NCI-H1694 treated with DMSO at 0.1 percent for 48 hours (cell line): ENCODE measurements at places on chromosomes 2 and 18.

DNA sequence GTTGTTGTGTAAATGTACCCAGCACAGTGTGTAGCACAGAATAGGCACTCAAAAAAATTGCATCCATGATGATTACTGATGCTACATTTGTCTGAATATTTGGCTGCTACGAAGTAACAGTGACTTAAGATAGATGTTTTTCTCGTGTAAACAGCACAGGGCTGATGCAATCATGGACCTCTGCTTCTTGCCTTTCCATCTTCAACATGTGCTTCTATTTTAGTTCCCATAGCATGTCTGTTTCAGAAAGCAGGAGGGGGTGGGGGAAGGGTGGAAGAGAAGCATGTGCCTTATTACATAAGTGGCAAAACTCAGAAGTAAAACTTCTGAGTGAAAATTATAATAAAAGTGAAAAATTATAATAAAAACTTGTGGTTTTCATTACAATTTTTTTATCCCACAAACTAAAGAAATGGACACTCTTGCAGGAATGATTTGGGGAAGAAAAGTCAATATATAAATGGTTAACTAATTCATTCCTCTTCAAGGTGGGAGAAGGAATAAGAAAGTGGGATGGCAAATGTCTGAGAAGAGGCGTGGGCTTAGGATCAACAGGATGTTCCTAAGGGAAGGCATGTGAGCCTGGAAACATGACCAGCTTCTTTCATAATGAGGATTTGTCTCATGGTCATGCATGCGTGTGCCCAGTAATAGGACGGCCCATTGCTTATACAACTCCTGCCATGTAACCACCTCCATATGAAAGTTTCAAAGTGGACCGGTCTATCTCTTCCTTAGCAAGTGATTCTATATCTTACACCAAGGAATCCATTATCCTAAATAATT is 27.2 kb downstream of the CCBE1 start:
- no peak for DNase-seq

DNA sequence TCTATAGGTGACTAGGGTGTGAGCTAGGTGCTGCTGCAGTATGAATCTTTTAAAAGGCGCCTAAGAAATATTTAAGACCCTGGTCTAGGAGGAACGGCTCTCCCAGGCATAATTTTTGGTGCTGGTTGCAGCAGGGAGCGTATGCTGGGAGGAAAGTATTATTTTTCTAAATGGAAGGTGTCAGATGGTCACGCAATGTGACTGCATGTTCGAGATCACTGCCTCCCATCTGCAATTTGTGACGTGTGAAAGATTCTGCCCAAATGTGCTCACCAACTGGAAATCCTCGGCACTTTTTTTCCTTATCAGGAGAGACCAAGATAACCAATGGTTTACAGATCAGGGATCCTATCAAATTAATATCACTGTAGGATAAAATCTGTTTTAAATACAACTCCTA is 95.6 kb upstream of the KLHL14 start:
- DNase-seq, result no peak

- DNase-seq, result no peak
These were observed 56.0 kb downstream of the SERPINB7 start for GRCh38 chr18:63831080-63831788.

GRCh38 chr18:46761059-46761769 is 4.4 kb upstream of the ST8SIA5 start:
- DNase-seq, result peak; percentile 90

DNA sequence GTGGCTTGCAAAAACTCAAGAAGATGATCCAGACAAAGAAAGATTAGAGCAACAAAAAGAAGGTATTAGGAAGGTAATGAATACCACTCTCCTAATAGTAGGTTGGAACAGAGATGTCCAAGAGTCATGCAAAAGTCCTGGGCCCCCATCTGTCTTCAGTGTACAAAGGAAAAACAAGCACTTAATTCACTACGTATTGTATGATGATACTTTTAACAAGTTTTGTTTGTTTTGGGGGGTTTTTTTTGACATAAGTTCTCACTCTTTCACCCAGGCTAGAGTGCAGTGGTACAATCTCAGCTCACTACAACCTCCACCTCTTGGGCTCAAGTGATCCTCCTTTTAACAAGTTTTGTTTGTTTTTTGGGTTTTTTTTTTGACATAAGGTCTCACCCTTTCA is 80.6 kb upstream of the RTN4 start:
- DNase-seq, result no peak

DNA sequence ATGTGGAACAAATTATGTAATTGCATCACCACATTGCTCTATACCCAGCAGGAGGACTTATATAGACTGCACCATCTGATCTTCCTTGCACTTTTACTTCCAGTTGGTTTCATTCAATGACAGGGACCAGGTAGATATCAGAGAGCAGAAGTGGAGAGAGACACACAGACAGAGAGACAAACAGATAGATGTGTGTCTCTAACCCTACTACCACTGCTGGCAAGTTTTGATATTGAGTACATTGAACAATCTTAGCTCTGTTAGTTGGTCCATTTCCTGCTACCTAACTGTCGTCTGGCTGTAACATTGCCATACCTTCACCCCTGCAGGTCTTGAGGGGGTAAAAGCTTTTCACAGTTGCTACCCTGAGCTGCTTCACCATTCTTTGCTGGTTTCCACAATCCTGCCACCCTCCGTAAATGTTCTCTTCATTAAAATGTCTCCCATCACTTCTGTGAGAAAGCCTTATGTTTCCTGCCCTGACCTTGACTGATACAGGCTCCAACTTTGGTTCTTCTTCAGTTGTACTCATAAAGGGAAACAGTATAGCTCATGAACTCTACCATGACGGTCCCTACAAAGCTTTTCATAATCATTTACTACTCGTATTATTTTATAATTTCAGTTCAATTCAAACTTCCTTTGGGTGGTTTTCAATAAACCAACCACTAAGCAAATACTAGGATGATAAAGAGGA is 62.3 kb upstream of the ITGA4 start:
- no peak for DNase-seq

GRCh38 chr2:21194147-21194546 is 70.4 kb downstream of the TDRD15 start:
- no peak for DNase-seq

DNA sequence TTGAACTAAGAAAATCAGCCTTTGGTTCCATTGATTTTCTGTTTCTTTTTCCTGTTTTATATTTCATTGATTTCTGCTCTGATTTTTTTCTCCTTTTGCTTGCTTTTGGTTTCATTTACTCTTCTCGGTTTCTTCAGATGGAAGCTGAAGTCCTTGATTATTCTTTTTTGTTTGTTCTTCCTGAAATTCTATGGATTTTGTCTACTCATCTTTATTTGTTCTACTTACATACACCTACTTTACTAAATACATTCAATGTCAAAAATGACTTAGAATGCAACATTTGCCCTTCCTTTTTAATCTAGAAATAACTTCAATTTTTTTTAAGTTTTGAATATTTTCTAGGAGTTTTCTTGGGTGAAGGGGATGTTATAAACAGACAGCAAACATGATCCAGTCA is 612.5 kb downstream of the METTL4 start:
- no peak for DNase-seq

DNA sequence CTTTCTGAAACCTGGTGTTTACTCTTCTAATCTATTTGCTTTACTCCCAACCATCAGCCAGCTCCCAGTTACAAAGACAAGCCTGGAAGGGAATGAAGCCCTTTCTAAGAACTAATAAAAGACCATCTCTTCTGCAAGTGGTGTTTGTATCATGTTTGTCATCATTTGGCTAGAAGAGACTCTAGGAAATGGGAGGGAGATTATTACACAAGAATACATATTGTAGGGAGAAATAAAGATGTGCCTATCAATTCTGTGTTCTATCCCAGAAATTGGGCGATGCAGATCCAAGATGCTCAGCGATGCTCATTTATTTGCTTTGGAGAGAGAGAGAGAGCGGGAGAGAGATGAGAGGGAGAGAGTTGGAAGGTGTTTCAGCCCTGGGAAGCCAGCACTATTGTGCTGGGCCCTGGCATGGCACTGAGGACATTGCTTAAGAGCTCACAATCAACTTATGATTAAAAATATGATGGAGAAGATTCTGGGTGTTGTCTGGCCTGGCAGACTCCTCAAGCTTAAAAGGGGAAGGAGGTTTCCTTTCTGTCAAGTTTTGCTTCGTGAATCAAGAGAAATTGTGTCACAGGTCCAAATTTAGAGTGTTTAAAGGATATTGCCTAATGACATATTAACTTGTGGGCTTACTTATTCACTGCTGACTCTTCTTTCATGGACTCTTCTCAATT is 41.8 kb upstream of the AFF3 start:
- DNase-seq, result no peak

DNA sequence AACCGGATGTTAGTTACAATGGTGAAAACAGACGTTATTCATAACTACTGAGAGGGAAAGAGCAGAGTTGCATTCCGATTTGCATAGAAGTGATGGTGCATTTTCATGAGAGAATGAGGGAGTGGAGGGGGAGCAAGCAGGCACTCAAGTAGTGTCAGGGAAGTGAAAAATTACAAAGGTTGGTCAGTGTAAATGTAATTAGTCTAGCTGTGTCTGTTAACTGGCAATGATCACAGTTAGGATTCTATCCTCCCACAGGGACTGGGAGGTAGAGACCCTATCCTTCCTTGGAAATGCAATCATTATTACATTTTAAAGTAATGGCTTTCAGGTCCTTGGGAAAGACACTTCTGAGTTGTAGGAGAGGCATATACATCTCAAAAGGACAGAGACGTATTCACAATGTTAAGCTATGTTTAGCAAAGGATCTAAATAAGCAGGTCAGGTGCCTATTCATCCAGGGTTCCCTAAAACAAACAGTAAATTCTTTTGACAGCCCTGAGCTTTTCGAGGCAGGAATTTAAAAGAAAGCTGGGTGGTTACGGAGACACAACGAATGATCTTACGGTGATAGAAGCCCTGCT is 1671.8 kb upstream of the DDX18 start:
- DNase-seq, result no peak
